Activated effector memory CD4-positive, alpha-beta T cell treated with Interleukin-2 at 50 U/mL for 16 hours (primary cell): ENCODE measurements at places on chromosomes 3 and 15.
A peak's percentile ranks its signal among the peaks of the same experiment; 100 is the strongest.

DNA sequence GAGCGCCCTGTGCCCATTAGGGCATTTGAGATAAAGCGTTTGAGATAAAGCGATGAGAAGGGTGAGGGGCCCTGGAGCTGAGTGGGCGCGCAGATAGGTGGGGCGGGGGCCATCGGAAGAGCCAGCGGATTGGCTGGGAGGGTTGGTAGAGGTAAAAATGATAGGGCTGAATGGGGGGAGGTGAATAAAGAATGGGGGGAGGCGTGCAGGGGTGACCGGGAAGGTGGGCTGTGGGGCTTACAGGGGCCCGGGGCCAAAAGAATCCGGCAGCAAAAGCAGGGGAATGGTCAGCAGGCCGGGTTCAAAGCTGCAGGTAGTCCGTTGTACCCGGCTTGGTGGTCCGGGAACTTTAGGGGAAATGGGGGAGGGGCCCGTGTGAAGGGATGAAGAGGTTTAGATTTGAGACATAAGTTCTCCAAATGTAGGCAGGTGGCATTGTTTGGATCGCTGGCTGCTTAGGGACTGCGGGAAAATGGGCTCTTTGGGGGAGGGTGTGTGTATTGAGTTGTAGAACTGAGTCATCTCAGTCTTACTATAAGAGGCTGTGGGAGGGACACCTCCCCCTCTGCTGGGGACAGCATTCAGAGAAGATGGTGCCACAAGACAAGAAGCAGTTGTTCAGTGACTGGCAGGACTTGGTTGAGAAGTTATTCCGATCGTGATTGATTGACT lies 610 bp downstream of the ARID3B start:
- DNase-seq, result peak; percentile 51

DNA sequence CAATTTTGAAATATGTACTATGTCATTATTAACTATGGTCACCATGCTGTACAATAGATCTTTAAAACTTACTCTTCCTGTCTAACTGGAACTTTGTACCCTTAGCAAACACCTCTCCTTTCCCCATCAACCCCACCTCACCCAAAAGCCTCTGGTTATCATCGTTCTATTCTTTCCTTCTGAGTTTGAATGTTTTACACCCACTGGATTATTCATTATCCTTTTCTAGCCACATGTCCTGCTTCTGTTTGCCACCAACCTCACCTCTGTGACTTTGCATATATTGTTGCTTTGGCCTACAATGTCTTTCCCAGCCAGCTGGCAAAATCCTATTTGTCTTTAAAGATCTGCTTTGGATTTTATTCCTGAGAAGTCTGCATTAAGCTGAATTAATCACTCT lies 102.6 kb upstream of the TSPAN3 start:
- no peak for DNase-seq

- peak; percentile 20 for DNase-seq
Observed at GRCh38 chr3:196968233-196969133, at the start of gene PIGZ. Gene PIGZ, minus strand, starts transcription at chr3:196968833. Its CDS starts 16,802 bp downstream, at chr3:196952031.

DNA sequence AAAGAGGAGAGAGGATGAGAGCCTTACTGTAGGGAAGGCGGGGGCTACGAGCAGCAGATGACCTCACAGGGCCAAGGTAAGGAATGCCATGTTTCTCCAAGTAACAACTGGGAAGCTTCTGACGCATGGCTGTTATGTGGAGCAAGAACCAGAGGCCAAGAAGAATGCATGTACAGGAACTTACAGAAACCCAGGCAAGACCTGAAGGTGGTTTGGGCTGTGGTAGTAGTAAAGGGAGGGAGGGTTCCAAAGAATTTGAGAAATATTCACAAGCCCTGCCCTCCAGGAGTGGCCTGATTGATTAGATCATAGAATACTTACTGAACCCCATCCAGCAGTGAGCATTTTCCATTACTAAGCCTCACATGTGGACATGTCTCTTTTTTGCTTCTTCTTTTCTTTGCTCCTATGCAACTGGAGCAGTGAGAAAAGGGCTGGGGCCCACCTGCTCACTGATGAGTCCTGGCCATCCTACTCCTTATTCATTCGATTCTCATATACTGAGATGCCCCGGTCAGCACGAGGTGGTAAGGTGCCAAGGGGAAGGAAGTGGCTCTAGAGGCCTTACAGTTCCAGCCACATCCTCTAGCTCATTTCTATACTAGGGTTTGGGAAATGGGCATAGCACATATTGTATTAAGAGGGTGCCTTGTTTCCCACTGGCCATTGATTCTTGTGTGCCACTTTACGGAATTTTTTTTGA lies 8.3 kb upstream of the SLC12A8 start:
- no peak for DNase-seq

GRCh38 chr3:124246376-124246775 lies 254.5 kb upstream of the ROPN1 start:
- DNase-seq, result no peak

GRCh38 chr15:82750831-82751180 lies 41.1 kb upstream of the AP3B2 start:
- DNase-seq, result no peak

DNA sequence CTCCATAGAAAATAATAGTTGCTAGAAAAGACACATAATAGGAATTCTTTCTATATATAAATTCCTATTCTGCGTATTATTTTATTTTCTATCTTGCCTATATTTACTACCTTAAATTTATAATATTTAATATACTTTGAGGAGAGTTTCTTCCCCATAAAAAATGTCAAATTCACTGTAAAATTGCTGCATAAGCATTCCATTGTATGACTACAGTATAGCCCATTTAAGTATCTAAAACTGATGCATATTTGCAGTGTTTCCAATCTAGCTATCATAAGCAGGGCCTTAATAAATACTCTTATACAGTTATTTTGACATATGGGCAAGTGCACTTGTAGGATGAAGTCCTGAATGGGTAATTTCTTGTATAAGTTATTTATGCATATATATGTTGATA lies 1088.6 kb upstream of the EPHA6 start:
- no peak for DNase-seq

DNA sequence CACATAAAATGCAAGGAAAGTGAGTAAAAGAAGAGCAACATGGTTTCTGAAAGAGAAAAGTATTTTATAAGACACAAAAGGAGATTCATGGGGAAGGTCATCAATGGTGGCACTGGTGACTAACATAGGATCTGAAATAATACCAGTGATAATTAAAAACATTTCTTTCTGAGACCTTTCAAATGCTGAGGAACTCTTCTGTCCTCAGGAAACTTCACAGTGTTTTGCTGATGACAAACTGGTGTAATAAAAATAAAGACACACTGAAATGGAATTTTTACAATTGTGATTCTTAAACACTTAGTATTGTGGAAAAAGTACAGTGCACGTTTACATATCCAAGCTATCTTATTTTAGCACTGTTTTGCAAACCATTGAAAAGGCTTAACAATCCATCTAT lies 80.4 kb upstream of the ZBTB20 start:
- DNase-seq, result no peak

DNA sequence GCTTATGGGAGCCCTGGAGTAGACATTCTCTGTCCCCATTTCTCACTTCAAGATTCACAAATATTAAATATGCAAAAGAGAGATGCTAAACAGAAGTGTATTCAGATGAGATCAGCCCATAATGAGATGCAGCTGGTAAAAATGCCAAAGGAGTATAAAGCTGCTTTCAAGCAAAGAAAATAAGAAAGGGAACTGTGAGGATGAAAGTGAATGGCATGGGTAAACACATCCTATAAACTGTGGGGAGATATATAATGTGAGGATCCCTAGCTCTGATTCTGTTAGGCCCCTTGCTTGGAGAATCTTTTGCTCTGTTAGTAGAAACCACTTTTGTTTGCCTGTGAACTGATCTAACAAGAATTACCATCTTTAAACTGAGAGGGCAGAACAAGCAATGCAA lies 396.6 kb downstream of the SOX2 start:
- DNase-seq, result no peak

DNA sequence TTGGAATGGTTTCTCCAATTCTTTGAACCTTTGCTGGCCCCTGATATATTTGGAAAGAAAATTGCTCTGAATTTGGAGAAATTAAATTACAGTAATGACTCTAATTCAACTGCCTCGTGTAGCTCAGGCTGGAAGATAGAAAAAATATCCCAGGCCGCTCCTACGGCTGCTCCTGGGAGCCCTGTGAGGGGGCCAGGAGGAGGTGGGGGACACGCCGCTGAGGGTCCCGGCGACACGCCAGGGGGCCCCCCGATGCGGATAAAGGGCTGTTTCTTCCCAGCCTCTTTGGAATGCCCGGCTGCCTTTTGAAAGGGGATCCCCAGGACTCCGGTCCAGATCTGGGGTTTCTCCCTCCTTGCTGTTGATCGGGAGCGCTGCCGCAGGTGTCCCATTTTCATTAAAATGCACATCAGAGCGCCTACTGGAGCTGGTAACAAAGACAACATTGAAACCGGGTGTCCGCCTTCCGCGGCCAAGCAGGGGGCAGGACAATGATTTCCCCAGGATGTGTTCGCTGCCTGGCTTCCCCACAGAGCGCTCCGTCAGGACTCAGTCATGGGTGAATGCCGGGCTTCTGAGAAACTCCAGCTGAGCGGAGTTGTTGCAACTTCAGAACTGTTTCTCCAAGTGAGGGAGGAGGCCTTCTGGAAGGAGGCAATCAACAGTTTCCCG lies 200.1 kb upstream of the KBTBD8 start:
- no peak for DNase-seq

DNA sequence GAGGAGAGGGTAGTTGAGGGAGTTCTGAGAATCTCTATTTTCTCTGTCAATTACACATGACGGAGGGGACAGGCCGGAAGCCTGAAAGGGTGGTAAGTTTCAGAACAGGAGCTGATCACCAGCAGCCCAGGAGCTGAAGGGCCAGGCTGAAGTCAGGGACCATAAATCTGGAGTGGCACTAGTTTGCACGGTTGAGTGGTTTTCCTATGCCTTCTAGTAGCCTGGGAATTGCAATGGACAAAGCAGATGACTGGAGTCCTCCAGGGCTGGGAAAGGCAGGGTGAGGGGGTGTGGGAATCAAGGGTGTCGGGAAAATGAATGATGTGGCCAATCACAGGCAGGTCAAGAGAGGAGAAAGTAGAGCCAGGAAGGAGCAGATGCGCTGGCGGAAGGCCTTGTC lies 72.5 kb downstream of the MAGEF1 start:
- no peak for DNase-seq

GRCh38 chr3:161413855-161414210 lies 42.5 kb upstream of the SPTSSB start:
- no peak for DNase-seq

- no peak for DNase-seq
Observed at GRCh38 chr3:197465197-197465995, 90.4 kb downstream of the BDH1 start.

DNA sequence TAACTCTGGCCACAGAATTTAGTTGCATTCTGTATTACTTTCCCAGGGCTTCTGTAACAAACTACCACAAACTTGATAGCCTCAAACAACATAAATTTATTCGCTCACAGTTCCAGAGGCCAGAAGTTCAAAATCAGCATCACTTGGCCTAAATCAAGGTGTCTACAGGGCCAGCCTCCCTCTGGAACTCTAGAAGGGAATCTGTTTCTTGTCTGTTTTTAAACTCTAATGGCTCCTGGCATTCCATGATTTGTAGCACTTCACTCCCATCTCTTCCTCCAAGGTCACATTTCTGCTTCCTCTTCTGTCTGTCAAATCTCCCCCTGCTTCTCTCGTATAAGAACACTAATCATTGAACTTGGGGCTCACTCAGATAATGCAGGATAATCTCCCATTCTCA lies 151.9 kb upstream of the ARPP21 start:
- DNase-seq, result no peak

DNA sequence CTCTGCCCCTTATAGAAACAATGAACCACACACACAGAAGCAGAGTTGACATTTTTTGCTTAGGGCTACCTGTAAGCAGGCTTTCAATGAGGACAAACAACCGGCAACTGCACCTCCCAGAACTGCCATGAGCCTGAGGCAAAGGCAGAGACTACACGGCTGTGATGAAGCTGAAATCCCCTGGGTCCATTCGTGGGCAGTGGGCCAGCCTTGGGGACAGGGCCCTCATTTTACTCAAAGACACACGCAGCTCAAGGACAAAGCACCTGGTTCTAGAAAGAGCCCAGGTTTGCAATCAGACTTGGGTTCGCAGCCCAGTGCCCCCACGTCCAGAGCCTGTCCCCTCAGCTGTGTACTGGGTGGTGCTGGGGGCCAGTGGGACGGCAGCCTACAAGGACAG lies 17.9 kb downstream of the FAM174B start:
- DNase-seq, result no peak

- no peak for DNase-seq
Observed at GRCh38 chr3:128935922-128936321, 56.5 kb downstream of the ACAD9 start.

DNA sequence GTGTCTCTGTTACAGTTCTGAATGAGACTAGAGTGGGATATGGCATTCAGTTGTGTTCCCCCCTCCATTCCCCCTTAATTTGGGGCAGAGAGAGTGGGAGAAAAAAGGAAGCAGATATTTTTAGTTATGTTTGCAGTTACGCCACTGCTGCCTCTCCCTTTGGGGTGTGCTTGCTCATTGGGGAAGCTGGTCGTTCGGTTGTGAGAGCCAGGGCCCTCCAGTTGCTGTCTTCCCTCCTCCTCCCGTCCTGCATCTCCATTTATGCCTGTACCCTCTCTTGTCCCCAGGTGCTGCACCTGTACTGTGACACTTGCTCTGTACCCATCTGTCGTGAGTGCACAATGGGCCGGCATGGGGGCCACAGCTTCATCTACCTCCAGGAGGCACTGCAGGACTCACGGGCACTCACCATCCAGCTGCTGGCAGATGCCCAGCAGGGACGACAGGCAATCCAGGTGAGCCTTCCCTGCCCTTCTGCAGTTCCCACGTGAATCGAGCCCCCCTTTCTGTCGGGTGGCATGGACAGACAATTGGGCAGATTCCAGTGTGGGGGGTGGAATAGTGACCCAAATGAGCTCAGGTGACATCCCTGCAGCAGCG lies 55.8 kb downstream of the TRIM71 start:
- DNase-seq, result no peak

GRCh38 chr15:36689012-36689321 lies 109.5 kb downstream of the CDIN1 start:
- DNase-seq, result no peak

DNA sequence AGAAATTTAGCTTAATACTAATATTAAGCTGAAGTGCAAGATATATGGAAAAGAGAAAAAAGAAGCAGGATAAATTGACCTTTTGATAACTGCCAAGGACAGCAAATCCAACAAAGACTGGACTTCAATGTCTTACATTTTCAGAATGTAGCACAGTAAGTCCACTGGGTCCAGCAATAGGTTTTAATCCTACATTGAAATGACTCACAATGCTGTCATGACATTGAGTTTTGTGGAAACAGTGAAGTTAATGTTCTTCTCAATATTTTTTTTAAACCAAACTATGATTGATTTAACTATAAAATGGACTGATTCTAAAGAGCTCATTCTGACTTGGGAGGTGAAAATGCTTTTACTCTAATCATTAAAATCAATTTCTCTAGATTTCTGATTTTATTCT lies 166.6 kb upstream of the ZNF717 start:
- no peak for DNase-seq

- no peak for DNase-seq
Observed at GRCh38 chr15:52523192-52523591, 5.5 kb downstream of the MYO5A start.
